Activated CD8-positive, alpha-beta memory T cell treated with anti-CD3 and anti-CD28 coated beads, Interleukin-2, amount 10 ng/mL, durations not matched to agents 7 days and 5 days (primary cell): ENCODE measurements at places on chromosomes 5 and 9.

GRCh38 chr9:124352616-124353015 is 62.6 kb downstream of the PSMB7 start:
- H3K27me3 ChIP-seq: no peaks in the 10 kb centered on the region
- peaks cover 10% of the 10 kb centered on the region for H3K36me3 ChIP-seq
- H3K27ac ChIP-seq: no peak overlapping the region
- H3K4me3 ChIP-seq: no peak overlapping the region

DNA sequence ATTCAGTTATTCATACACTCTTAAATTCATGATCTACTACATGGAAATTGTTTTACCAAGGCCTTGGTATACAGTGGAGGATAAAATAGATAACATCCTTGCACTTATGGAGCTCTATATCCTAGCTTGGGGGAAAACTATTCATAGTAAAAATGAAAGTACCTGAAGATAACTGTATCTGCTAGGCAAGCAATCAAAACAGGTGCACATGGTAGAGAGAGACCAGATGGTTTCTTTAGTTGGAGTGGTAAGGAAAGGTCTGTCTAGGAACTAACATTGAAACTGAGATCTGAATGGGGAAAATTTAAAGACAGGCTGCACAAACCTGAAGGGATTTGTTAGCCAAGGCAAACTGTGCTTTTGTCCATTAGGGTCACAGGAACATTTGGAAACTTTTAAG is 11.1 kb upstream of the SLCO4C1 start:
- H3K4me1 ChIP-seq: no peaks in the 10 kb centered on the region
- no peak for DNase-seq
- H3K4me3 ChIP-seq: no peak overlapping the region
- H3K27me3 ChIP-seq: no peaks in the 10 kb centered on the region
- no peaks in the 10 kb centered on the region for H3K36me3 ChIP-seq

DNA sequence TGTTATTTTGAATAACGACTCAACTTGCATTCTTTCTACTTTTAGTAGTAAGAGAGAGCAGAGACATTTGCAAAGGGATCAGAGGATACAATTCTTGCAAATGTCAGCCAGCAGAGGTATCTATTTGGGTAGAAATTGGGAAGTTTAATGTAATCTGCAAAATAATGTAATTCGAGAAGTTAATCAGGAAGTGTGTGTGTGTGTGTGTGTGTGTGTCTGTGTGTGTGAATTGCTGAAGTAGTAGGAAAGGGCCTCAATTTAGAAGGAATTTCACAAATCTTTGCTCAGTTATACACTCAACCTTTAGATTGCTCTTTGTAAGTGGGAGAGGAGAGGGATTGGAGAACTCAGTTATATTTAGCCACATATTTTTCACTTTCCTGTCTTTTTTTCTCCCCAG is 11.0 kb upstream of the IFNA1 start:
- H3K27ac ChIP-seq: no peak overlapping the region
- no peaks in the 10 kb centered on the region for H3K36me3 ChIP-seq
- no peak overlapping the region for H3K4me3 ChIP-seq
- H3K27me3 ChIP-seq: peaks cover 66% of the 10 kb centered on the region

DNA sequence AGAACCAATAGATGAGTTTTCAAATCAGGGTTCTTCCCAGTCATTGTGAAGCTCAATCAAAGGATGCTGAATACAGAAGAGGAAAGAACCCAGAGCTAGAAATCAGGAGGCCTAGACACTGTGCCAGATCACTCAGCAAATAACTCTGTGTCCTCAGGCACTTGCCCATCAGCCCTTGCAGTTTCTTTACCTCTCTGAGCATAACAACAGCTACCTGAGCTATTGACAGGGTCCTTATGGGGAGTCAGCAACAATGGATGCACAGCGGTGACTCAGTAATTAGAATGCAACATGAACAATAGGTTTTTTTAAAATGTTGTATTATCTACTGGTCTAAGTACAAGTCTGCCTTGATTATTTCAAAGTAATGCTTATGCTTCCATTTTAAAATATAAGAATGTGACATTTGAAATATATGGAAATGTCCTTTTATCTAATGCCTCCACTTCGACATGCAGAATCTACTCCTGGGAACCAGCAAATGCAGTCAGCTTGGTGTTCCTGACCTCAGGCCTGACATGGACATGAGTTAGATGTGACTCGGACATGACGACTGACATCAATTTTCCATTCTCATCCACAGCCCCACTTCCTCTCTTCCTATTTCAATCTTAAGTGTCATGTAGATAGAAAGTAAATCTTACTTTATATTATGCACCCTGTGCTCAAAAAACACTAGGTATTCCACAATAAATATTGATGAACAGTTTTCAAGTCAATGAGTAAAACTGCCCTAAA is 155.0 kb downstream of the TLE1 start:
- H3K36me3 ChIP-seq: no peaks in the 10 kb centered on the region
- H3K27ac ChIP-seq: no peak overlapping the region
- no peaks in the 10 kb centered on the region for H3K4me1 ChIP-seq

GRCh38 chr5:54242297-54242696 is 68.1 kb downstream of the ARL15 start:
- no peaks in the 10 kb centered on the region for H3K4me1 ChIP-seq
- H3K4me3 ChIP-seq: no peak overlapping the region
- no peaks in the 10 kb centered on the region for H3K36me3 ChIP-seq
- peaks cover 2% of the 10 kb centered on the region for H3K27me3 ChIP-seq
- DNase-seq: no peak
- H3K27ac ChIP-seq: no peak overlapping the region

- DNase-seq: no peak
- H3K27me3 ChIP-seq: no peaks in the 10 kb centered on the region
- H3K27ac ChIP-seq: no peak overlapping the region
- H3K4me1 ChIP-seq: no peaks in the 10 kb centered on the region
Observed at GRCh38 chr5:13629218-13629617, 315.3 kb downstream of the DNAH5 start.

DNA sequence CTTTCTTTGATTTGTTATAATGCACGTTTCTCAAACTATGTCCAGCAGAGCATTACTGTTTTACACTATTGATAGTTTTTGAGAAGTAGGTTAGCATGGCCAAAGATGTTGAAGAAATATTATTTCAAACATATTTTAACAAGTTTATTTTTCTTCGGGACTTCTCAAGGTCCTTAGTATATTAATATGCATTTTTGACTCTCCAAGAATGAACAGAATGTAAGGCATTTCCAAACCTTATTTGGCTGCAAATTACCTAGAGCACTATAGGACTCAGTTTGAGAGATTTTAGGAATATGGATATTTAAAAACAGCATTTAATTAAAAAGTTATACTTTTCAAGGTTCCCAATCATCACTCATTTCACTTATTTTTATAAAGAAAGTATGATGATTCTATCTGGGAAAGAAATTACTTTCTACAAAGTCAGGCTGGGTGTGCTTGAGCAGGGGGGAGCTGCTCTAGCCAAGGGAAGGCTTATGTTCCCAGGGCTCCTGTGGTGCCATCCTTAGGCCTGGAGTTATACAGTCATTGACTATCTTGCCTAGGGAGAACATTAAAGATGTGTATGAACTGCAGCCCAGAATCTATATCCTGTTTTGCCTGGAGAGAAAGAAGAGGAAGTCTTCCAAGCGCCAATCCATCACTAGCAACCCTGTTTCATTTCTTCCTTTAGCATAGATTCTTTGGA is 27.6 kb upstream of the NREP start:
- H3K27me3 ChIP-seq: peaks cover 6% of the 10 kb centered on the region
- DNase-seq: no peak
- H3K27ac ChIP-seq: no peak overlapping the region
- no peaks in the 10 kb centered on the region for H3K36me3 ChIP-seq

GRCh38 chr5:66306105-66306843 is 162.2 kb downstream of the SREK1 start:
- H3K36me3 ChIP-seq: no peaks in the 10 kb centered on the region
- H3K27ac ChIP-seq: no peak overlapping the region
- DNase-seq: peak; percentile 49
- peaks cover 2% of the 10 kb centered on the region for H3K4me1 ChIP-seq
- peaks cover 19% of the 10 kb centered on the region for H3K27me3 ChIP-seq

DNA sequence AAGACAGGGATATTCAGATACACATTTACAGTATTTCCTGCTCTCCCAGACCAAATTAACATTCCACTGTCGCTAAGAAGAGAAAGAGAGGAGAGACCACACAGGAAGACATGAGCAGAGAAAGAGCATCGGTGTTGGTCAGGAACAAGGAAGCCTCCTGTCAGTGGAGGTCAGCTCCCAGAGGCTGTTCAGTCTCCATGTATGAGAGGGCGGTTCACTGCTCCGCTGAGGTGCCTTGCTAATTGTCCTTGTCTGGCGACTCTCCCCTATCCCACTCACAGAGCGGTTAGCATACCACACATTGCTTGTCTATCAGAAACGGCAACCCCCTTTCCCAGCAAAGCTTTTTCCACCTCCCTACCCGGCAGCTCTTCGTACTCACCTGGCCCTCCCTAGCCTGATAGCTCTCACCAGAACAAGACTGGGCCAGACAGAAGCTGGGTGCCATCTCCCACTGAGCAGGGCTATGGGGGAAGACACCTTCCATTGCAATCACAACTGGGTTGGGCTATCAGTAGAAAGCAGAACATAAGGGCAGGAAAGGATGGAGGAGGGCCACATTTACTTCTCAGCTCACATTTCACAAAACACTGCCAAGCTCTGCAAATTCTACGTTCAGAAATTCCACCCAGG is 58.6 kb upstream of the LMNB1 start:
- no peak for DNase-seq
- H3K27ac ChIP-seq: no peak overlapping the region
- no peak overlapping the region for H3K4me3 ChIP-seq
- no peaks in the 10 kb centered on the region for H3K27me3 ChIP-seq

DNA sequence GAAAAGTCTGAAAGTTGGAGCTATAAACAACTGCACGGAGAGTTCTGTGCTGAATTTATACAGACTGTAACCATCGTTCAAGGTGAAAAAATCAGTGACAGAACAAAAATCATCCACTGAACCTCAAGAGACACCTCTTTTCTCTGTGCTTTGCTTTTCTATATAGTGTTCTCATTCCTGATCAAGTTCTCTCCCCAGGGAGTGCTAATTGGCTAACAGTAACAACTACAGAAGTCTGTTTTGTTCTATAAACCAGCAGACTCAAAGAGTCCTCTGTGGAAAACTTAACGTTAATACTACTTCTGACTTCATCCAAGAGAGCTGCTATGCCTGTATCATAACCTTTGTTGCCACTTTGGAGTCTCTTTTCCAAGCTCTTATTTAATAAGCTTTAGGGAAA is 1388.3 kb upstream of the C9orf72 start:
- H3K4me1 ChIP-seq: no peaks in the 10 kb centered on the region
- H3K27me3 ChIP-seq: no peaks in the 10 kb centered on the region
- no peak for DNase-seq
- no peaks in the 10 kb centered on the region for H3K36me3 ChIP-seq
- no peak overlapping the region for H3K27ac ChIP-seq

- H3K27me3 ChIP-seq: no peaks in the 10 kb centered on the region
Observed at GRCh38 chr5:2011481-2012411, 129.0 kb upstream of the IRX4 start.

GRCh38 chr9:92501671-92502393 is 19.5 kb upstream of the ASPN start:
- no peak overlapping the region for H3K4me3 ChIP-seq
- no peak overlapping the region for H3K27ac ChIP-seq
- H3K4me1 ChIP-seq: no peaks in the 10 kb centered on the region
- no peak for DNase-seq
- no peaks in the 10 kb centered on the region for H3K27me3 ChIP-seq

DNA sequence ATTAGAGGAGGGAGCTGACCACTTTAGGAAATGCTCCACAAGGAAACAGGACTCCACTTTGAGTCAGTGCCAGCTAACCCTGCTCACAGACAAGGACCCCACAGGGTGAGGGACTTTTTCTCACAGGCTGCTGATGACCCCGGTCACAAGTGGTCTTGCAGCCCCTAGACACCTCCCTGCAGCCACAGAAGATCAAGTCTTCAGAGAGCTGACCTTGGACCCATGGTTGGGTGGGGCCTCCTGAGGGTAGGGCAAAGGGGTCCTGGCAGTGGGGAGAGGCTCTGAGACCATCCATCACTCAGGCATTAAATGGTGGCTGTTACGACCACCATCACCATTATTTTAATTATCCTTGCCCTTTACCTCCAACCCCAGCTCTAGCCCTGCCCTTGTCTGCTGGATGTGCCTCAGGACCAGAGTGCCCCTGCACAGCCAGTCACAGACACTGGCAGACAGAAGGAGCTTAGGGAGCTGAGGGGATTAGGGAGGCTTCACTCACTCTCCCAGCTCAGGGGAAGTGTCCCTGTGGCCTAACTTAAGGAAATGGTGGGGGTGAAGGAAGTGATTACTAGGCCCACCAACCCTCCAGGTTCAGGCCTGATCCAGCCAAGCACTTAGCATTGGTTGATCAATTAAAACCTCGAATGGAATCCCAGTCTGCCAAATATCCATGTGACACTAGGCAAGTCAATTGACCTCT is 1.6 kb downstream of the ACSL6 start:
- peaks cover 19% of the 10 kb centered on the region for H3K4me1 ChIP-seq
- no peak overlapping the region for H3K27ac ChIP-seq
- H3K27me3 ChIP-seq: peaks cover 50% of the 10 kb centered on the region
- DNase-seq: peak; percentile 40
- no peak overlapping the region for H3K4me3 ChIP-seq

- no peak for DNase-seq
- peaks cover 27% of the 10 kb centered on the region for H3K4me1 ChIP-seq
- peaks cover 29% of the 10 kb centered on the region for H3K27me3 ChIP-seq
Observed at GRCh38 chr5:93622240-93622885, 39.3 kb downstream of the NR2F1 start.

- H3K27ac ChIP-seq: no peak overlapping the region
- no peaks in the 10 kb centered on the region for H3K27me3 ChIP-seq
- H3K4me1 ChIP-seq: peaks cover 10% of the 10 kb centered on the region
- no peak overlapping the region for H3K4me3 ChIP-seq
- no peak for DNase-seq
Observed at GRCh38 chr9:34654323-34655051, 2.5 kb downstream of the IL11RA start.
